ENCODE measurements at places on chromosomes 1 and 21.

DNA sequence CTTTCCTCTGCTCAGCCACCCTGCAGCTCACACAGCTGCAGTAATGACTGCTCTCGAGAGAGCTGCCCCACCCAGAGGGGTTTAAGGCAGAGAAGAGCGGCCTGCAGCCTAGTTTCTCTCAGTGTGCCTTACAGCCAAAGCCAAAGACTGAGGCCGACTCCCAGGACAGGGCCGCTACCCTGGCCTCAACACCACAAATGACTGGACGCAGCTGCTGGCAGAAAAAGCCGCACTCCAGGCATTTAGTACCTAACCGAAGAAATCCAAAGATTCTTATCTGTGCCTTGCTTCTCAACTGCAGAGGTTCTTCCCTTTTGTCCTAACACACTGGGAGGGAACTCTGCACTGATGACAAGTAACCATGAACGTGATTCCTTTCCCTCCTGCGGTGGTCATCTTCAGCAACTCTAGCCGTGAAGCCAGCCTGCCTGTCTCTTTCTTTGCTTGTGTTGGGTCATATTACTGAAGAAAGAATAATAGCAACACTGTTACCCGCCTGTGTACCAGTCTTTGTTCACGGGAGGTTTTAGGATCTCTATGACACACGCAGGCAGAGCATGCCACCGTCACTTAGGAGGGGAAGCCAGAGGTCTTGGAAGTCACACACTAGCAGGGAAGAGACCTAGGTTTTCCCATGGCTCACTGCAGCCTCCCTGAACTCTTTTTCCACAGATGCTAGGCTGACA is 202.7 kb downstream of the RHOU start:
- no peak for DNase-seq

DNA sequence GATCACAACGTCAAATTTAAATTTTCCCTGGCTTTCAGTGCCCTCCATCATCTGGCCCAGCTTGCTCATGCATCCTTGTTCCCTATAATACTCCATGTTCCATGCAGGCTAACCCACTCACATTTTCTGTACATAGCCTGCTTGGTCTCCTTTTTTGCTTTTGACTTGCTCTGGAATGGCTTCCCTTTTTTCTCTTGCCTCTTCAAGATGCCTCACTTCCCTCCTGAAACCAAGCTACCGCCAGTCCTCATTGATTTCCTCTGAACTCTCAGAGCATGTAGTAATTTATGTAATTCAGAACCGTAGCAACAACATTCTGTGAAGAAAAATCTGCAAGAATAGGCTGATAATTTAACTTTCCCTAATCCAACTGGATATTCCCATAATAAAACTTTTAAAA is 10.3 kb downstream of the CAP1 start:
- DNase-seq: no peak

DNA sequence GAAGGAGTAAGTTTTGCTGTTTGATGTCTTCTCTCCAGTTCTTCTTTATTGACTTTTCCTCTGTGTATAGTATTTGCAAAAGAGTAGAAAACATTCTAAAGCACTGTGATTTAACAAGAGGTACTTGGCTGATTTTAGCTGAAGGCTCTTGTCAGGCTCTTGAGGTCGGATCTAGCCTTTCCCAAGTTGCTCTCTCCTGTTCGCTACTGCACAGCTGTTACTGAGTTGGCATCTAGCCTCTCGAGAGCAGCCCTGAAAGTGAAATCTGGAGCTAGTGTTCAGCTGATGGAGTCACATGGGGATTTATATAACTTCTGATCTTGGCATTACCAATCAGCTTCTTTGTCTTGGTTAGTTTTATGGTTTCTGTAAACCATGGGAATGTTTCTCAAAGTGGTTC is 193.1 kb downstream of the RYR2 start:
- DNase-seq: no peak

DNA sequence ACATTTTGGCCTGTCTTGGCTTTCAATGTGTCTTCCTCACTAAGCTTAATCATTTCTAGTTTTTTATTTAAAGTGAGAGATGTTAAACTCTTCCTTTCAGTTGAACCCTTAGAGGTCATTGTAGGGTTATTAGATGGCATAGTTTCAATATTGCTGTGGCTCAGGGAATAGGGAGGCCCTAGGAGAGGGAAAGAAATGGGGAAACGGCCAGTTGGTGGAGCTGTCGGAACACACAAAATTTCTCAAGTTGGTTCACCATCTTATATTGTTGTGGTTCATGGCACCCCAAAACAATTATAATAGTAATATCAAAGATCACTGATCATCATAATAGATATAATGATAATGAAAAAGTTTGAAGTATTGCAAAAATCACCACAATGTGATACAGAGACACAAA is 31.4 kb upstream of the KAZN start:
- DNase-seq: no peak

DNA sequence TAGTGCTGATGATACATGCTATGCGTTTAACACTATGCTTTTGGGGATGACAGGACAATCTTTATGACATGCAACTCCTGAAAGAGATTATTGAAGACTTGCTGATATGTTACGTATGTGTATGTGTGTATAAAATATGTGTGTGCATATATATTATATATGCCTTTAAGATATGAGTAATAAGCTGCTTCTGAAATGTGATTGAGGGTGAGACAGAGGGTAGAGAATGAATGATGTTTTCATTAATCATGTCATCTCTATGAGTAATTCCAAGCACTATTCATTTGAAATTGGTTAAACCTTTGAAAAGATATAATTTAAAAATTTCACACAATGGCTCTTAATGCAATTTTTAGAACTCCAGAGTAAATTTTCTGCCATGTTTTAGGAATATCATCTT is 5.8 kb downstream of the BCL9 start:
- DNase-seq: no peak
